ENCODE measurements at places on chromosomes 4 and X. TPM values are rescaled to one million over a fixed set of nuclear protein-coding genes. Genes with fewer than 3 reads are reported as not detected.
A peak's percentile ranks its signal among the peaks of the same experiment; 100 is the strongest.

DNA sequence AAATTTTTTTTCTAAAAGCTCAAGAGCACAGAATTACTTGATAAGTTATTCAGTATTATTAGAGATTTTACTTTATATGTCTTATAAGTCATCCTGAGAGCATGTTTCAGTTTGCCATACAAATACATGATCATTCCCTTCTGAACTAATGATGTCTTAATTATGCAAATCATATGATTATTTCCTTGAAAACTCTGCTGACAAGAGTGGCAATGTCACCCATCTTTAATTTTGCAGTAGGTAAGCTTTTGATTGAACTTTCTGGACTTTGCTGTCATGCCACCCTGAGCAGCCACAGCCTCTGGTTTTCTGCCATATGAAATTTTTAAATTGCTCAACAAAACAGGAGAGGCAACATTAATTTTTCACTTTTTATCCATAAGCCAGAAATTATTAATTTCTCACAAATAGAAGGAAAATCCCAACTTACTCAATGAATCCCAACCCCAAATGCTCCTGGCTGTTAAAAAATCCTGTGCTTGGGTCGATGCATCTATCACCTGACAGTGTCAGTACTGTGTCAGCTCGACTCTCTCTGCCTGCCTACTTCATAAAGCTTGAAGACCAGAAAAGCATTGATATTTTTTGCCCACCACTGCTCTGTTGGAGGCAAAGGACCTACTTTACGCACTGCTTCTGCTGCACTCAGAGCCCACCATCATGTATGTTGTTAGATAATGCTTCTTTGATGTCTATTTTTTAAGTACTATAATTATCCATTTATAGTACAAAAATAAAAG is 11.6 kb upstream of the HADH start:
- DNase-seq: no peak

GRCh38 chr4:26978387-26979053 is 117.9 kb downstream of the STIM2 start:
- DNase-seq: no peak

GRCh38 chr4:5926598-5926997 is 33.7 kb upstream of the CRMP1 start:
- no peak for DNase-seq

GRCh38 chr4:180900781-180901180 is 1342.4 kb upstream of the TENM3 start:
- DNase-seq: no peak

GRCh38 chr4:175090116-175090515 is 172.0 kb downstream of the ADAM29 start:
- no peak for DNase-seq

GRCh38 chr4:92606227-92606626 is 302.5 kb downstream of the GRID2 start:
- no peak for DNase-seq

DNA sequence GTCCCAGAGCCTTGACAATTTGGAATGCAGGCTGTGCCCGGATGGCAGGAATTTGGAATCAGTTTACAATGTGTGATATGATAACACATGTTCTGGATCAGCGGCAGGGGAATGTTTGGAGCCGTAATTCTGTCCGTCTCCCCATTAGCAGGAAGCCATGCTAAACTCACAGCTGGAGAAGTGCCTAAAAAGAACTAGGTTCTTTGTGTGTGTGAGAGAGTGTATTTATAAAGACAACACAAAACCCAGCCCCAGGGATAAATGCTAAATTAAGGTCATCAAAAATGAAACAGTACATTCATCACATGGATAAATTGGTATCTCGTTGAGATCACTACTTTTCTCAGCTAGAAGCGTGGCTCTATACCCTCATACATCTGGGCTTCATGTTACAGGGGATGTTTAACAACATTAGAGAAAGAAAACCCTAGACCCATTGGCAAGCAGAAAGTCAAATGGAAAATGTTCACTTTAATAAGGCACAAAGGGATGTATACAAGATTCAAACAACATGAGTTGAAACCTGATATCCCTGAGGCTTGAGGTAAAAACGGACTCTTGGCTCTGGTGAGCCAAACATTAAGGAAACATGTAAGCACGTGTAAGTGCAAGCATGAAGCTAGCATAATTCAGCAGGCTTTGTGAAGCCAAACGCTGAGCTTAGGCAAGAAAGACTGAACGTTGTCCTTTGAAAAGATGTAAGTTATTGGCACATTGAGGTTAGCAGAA is 18.0 kb upstream of the TMEM131L start:
- DNase-seq: no peak

GRCh38 chrX:137353404-137353803 is 212.5 kb upstream of the ZIC3 start:
- no peak for DNase-seq

DNA sequence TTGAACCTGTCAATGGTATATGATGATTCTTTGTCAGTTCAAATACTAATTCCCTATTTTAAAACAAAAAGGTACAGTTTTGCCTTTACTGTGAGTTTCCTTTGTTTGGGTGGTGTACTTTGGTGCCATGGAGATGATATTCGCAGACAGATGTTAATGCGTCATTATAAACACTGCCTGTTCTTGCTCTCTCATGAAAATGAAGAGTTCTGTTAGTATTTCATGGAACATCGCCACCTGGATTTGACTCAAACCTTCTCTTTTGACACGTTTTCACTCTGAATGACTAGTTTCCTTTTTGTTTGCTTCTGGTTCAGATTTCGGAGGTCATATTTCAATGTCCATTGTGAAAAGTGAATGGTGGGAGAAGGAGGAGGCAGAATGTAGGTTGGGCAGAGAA is 6.9 kb upstream of the CTSO start:
- no peak for DNase-seq

DNA sequence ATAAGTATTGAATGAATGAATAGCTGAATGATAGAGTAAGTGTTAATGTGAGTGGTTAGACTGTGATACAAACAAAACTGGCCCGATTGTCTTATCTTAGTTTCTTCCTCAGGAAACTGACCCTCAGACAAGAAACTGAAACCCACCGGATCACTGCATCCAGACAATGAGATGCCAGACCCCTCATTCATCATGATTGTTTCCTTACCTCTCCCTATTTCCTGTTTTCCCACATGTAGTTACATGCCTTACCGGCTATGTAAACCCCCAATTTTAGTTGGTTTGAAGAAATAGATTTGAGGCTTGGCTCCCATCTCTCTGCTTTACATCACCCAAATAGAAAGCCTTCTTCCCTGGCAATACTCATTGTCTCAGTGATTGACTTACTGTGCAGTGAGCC is 218.9 kb upstream of the PPP1R2C start:
- DNase-seq: no peak

DNA sequence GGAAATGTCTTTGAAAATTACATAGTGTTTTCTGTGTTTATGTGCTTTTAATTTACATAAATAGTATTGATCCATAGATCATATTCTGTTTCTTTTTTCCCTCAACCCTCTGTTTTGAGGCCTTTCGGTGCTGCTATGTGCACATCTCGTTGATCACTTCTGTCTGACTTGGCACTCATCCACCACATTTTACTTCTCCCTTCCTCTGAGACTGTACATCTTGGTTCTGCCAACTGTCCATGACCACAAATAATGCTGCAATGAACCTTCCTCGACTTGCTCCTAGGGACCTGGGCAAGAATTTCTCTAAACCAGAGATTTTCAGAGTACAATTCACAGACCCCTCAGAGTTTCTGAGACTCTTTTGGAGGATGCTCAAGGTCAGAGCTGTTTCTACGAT is 74.4 kb downstream of the RTL5 start:
- DNase-seq: no peak

GRCh38 chr4:64713256-64713840 is 304.1 kb upstream of the TECRL start:
- DNase-seq: no peak

GRCh38 chr4:39682138-39682537 is 15.8 kb upstream of the UBE2K start:
- no peak for DNase-seq

GRCh38 chr4:38674258-38675144 is 10.5 kb downstream of the KLF3 start:
- peak; percentile 45 for DNase-seq

DNA sequence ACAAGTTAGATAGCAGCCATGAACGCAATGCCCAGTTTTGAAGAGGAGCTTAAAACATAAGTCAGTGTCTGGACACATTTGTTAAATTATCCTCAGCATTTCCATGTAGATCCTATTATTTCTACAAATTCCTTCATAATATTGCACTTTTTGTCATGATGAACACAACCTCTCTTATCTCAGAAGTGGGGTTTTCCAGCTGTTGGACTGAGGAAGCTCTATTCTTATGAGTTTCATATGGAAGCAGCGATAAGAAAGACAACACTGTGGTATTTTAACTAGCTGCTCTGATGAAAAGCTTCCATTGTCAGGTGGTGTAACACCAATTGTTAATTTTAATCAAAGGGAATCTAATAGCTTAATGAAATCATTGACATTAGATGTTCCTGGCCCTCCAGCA is 308.7 kb downstream of the GBA3 start:
- DNase-seq: no peak

DNA sequence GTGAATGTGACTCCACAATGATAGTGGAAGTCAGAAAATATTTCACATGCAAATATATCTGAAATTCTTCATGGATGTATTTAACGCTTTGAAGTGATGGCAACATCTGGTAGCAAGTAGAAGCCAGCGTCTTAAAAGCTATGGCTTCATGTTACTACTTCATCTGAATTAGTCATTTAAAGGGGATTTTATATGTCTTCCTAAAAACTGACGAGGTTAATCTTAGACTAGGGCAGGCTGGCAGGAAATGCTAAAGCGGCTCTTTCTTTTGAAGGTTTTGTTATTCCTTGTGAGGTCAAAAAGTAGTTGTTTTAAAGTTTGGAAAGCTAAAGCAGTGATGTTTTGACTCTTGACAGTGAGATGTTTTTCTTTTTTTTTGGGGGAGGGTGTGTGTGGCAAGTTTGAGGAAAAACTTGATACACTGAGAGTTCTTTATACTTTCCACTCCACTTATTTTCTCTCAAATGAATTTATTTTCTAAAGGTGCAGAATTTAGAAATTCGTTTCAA is 22.6 kb downstream of the PLS3 start:
- no peak for DNase-seq

- no peak for DNase-seq
These were observed 1.3 kb downstream of the CAMK2D start for GRCh38 chr4:113760094-113760794.

DNA sequence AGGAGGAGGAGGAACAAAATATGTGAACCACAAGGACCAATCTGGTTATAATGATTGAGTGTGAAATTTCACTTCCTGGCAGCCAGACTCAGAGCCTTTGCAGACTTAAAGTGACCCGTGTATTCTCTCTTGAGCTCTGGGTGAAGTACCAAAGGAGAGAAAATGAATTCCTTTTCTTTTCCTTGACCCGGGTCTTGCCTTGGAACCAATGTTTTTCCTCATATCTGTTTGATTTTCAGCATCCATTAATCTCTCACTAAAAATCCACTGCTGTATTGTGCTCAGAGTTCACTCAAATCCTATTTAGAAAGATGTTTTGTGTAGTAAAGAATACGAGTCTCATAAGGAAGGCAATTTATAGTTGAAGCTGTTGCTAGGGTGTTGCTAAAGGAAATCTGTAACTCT is 78.3 kb upstream of the C1QTNF7 start:
- DNase-seq: no peak

DNA sequence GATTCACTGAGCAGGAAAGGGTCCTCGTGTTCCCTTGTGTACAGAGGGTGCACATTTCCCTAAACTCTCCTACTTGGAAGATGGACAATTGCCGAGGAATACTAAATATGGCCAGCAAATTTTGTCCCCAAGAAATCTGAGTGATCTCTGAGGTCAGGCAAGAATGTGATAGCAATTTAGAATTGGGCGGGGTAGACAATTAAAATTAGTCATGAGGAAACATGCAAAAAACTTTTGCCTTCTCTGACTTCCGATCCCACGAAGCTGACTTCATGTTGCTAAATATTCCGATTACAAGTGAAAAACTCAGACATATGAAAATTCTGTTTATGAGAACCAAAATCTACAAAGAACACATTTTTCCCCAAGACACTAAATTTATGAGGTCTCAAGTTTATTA is 453.9 kb upstream of the ZFP42 start:
- DNase-seq: no peak

DNA sequence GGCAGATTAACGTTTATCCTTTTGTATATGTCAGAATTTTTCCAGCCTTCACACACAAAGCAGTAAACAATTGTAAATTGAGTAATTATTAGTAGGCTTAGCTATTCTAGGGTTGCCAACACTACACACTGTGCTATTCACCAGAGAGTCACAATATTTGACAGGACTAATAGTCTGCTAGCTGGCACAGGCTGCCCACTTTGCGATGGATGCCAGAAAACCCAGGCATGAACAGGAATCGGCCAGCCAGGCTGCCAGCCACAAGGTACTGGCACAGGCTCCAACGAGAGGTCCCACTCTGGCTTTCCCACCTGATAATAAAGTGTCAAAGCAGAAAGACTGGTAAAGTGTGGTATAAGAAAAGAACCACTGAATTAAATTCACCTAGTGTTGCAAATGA is 94.8 kb downstream of the TET2 start:
- DNase-seq: no peak

DNA sequence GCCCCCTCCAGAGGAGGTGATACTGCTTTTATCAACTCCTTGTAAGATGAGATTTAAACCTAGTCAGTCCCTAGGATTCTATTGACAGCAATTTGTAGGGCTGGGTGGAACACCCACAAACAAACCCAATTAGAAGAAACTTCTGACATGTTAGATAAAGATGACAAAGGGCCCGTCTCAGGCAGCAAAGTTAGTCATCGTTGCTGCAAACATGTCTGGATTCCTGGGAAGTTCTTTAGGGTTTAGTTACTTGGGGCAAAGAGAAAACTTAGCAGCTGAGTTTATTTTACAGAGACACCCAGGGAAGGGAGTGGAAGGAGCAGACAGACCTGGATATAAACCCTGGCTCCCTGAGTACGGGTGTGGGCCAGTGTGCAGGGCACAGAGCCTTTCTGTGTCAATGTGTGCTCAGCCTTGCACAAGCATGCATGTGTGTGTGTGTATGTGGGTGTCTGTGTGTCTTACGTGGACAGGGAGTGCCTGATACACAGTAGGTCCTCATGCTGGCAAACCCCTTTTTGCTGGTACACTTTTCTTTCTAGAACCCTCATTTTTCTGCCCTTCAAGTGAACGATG is 130.0 kb upstream of the STX18 start:
- DNase-seq: no peak

DNA sequence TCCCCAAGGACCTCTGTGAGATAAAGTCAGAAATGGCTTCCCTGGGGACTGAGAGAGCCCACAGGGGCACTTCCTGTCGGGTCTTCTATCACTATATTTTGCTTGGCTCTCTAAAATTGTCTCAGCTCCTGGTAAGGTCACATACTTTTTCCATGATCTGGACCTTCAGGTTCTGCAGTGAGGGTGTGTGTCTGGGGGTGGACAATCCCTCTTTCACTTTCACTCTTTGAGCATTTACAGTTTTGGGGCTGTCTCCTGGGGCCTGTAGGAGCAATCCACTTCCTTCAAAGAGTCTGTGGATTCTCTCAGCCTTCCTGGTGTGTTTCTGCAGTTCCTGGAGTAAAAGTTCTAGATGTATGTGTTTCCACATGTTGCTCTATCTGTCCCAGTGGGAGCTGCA is 335.7 kb downstream of the FSTL5 start:
- DNase-seq: no peak

Gene DCLK2
- 2.9 TPM for total RNA-seq

Gene YIPF7
- not detected for total RNA-seq

Gene COL25A1
- total RNA-seq: not detected

Gene MSX1
- total RNA-seq: 35.1 TPM

Gene MTTP
- 0.77 TPM for total RNA-seq

Gene TMEM255A
- total RNA-seq: 2.9 TPM

Gene OPHN1
- total RNA-seq: 4.6 TPM

Gene GUF1
- total RNA-seq: 29.0 TPM

Gene FAM184B
- not detected for total RNA-seq

Gene IL15
- total RNA-seq: 0.37 TPM

Gene DDIT4L
- 4.7 TPM for total RNA-seq
